NCI-H1930 (cell line): ENCODE measurements at places on chromosomes 4 and X.

GRCh38 chr4:33262824-33263223 lies 2542.7 kb downstream of the PCDH7 start:
- no peak for DNase-seq

DNA sequence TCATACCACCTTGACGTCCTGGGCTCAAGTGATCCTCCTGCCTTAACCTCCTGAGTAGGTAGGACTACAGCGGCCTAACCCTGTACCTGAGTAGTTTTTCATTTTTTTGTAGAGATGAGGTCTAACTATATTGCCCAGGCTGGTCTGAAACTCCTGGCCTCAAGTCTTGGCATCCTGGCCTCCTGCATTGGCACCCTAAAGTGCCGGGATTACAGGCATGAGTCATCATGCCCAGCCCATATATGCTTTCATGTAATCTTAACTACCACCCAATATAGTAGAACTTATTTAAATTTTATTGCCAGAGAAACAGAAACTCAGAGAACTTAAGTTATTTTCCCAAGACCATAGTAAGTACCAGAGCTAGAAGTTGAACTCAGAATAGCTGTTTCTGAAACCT lies 27.1 kb downstream of the AFM start:
- no peak for DNase-seq

GRCh38 chr4:152962150-152962549 lies 26.0 kb downstream of the FHDC1 start:
- DNase-seq: no peak

GRCh38 chr4:74961230-74961629 lies 28.3 kb downstream of the PARM1 start:
- DNase-seq: no peak

DNA sequence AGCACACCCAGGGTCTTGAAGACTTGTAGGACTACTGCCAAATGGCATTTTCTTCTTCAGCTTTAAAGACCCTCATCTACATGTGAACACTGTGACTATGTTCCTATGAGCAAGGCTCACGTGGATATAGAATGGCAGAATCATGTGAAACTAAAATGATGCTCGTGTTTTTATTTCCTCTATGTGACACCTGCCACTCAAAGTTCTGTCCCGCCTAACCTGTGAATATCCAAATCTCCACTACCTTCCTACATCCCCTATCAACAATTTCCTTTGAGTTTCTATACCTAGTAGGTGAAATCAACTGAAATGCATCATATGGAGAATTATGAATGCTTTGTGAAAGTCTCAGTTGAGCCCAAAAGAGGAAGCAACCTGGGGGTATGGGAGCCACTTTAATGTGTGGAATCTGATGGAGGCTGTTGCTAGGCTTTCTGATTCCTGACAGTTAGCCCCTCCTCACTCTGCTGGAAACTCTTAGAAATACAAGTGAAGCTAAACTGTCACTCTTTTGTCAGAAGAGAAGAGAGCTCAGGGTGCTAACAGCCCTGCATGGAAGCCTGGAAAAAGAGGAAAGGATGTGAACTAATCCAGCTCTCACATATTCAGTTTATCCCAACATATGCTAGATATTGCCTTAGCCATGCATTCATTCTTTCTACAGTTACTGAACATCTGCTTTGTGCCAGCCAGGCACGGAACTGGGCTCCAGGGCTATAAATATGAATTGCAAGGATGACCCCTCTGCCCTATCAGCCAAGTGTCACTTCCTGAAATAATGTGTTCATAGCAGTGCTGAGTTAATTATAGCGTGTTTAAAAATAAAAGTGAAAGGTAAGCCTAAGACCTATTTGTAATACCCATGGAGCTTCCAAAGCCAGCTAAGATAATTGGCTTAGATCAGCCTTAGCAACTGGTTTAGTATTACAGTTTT lies 11.0 kb downstream of the LHFPL1 start:
- no peak for DNase-seq

GRCh38 chr4:147054228-147054872 lies 108.7 kb upstream of the TTC29 start:
- peak; percentile 34 for DNase-seq

GRCh38 chr4:11489453-11490083 lies 60.9 kb upstream of the HS3ST1 start:
- DNase-seq: no peak

DNA sequence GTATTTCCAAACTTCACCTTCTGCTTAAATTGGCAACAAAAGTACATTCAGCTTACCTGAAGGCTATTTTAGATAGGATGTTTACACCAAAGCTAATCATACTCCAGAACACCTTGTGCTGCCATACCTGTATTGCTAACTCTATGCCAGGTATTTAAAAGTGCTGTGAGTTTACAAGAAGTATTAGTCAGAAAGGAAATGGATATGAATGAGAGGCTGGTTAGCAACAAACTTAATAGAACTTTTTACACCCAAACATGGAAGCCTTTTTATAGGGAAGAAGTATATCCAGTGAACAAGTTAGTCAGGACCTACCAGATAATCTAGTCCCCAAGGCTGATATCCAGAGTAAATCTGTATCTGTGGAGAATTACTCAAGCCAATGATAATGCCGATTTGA lies 131.2 kb upstream of the SPRY1 start:
- DNase-seq: no peak

DNA sequence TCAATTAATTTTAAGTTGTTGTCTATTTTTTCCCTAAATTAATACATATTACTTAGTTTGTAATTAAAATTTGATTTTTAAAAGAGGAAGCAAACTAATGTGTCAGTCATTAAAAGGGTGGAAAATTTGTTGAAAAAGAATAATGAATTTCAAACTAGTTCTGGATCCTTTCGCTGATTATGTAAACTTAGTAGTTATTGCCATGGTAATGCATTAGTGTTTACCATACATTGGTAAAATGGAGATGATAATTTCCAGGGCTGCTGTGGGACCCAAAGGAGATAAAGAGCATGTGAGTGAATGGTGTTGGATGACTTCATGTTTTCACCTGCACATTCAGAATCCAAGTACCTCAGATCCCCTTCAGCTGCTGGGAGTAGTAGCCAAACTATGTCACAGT lies 6.5 kb downstream of the BEX3 start:
- no peak for DNase-seq

DNA sequence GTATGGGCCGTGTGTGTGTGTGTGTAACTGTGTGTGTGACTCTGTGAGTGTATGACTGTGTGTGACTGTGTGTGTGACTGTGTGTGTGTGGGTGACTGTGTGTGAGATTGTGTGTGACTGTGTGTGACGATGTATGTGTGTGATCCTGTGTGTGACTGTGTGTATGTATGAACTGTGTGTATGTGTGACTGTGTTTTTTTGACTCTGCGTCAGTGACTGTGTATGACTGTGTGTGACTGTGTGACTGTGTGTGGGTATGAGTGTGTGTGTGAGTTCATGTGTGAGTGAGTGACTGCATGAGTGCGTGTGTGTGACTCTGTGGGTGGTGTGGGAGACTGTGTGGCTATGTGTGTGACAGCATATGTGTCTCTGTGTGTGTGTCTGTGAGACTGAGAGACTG lies 81.8 kb downstream of the ZNF718 start:
- DNase-seq: no peak

DNA sequence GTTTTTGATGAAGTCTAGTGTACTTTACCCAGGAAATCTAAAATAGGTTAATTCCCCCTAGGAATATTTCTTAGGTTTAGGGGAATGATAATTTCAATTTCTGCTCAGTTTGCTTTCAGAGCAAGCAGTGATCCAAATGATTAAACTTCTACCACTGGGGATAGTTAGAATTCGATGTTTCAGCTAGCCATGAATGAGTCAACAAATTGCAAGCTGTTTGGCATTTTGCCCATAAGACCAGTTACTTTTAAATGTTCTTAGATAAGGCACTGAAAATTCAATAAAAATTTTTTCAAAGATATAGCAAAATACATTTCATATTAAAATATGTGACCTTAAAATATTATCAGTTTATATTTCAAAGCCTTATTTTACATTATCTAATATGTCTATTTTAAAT lies 993.6 kb downstream of the ARAP2 start:
- no peak for DNase-seq

DNA sequence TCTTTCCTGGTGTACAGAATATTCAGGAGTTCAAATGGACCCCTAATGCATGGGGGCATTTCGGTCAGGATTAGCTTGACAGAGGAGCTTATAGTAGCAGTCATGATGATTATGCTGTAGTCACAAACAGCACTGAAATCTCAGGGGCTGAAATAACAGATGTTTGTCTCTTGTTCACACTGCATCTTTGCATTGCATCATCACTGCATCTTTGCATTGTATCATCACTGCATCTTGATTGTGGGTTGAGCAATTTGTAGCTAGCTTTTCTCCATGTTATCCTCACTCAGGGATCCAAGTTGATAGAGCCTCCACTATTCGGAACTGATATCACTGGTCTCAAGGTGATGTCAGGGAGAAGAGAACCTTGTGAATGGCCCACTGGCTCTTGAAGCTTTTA lies 160.9 kb downstream of the GATB start:
- no peak for DNase-seq

DNA sequence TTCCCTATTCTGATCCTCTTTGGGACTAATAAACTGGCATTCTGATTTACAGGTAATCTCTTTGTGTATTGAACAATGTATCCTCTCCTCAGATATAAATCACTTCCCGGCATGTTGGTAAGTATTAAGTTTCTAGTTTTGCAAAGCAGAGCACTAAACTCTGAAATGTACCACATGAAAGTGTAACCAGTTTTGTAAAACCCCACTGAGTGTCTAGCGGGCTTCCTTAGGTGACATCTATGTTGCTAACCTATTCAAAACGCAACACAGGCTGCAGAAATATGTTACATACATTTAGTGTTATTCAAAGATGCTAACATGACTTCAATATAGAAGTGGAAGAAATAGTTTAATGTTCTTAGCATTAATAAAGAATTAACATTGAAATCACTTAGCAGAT lies 25.2 kb downstream of the DNAJB14 start:
- no peak for DNase-seq

- DNase-seq: no peak
Observed at GRCh38 chr4:4647041-4647440, 105.2 kb upstream of the STX18 start.

GRCh38 chrX:63782515-63782914 lies 2.5 kb downstream of the ARHGEF9 start:
- no peak for DNase-seq

DNA sequence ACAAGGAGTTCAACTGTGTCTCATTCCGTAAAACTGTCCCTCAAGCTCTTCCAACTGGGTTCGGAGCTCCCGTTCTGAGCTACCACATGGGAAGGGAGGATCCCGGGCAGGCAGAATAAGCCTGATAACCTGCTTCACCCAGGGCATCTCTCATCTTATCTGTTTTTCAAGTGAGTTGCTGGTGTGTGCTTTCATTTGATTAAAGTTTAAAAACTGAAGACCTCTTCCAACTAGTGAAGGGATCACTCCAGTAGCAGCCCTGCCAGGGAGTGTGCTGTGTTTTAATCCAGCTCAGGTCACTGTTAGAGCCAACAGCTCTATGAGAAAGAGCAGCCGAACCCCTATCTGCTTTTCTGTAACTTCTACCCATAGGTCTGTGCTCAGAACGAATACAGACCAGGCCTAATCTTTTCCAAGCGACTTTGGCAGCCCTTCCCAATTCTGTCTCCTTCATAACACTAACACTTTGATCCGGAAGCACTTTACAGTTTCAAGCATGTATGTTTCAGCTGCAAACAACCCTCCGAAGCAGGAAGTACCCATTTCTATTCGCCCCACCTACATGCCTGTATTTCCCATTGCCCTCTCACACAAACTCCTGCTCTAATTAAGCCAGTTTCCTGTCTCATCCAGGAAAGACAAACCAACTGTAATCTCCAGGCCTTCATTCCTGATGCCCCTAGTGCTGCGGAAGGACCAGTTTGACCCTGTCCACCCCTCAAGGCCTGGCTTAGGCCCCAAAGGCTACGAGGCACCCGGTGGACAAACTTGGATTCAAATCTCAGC lies 60.9 kb downstream of the IRF2 start:
- DNase-seq: no peak

DNA sequence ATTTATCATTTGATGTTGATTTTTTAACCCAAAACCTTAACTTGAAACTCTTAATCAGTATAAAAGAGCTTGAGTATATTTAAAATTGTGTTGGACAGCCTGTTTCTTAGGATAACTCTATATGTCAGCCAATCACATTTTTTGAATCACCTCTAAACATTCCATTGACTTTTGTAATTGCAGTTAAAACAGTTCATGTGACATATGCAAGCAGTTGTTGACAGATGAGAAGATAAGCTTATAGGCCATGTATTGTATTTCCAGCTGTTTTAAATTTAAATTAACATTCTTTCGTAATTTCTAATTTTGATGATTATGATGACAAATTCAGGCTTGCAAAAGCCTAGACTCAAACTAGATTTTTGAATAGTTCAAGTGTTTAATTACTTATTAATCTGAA lies 17.4 kb downstream of the VEGFC start:
- no peak for DNase-seq

DNA sequence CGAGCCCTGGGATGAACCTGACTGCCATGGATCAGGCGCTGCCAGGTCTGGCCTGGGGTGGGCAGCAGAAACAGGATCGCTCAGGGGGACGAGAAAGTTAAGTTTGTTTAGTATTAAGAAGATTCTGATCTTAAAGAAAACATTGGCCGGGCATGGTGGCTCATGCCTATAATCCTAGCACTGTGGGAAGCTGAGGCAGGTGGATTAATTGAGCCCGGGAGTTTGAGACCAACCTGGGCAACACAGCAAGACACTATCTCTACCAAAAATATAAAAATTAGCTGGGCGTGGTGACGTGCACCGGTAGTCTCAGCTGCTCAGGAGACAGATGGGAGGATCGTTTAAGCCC lies 696 bp upstream of the FLNA start:
- no peak for DNase-seq

DNA sequence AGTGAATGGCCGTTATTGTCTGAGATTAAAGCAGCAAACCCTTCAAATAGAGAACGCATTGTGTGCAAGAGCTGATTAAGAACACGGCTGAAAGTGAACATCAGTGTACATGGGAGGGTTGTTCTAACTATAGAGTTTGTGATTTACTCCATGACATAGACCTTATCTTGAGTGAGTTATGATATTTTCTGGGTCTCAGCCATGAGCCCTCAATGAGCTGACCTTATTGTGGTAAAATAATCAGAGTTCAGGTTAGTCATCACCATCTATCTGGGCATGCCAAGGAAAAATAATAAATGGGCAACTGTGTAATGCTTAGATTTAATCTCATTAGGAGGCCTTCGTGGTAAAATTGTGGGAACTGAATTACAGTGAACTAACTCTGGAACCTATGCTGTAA lies 33.2 kb upstream of the CLDN24 start:
- no peak for DNase-seq

GRCh38 chrX:47218280-47218919 lies at the start of gene CDK16:
TSS of gene CDK16 (plus strand) at chrX:47218681. CDS start at chrX:47223558, 4,877 bp downstream.
- peak; percentile 42 for DNase-seq

GRCh38 chr4:105679186-105679585 lies 29.3 kb downstream of the INTS12 start:
- no peak for DNase-seq

- no peak for DNase-seq
Observed at GRCh38 chr4:44871133-44871532, 144.8 kb upstream of the GNPDA2 start.

GRCh38 chr4:66639361-66639760 lies 905.9 kb downstream of the CENPC start:
- no peak for DNase-seq
